ENCODE measurements at places on chromosomes 6 and 20.
A peak's percentile ranks its signal among the peaks of the same experiment; 100 is the strongest.

DNA sequence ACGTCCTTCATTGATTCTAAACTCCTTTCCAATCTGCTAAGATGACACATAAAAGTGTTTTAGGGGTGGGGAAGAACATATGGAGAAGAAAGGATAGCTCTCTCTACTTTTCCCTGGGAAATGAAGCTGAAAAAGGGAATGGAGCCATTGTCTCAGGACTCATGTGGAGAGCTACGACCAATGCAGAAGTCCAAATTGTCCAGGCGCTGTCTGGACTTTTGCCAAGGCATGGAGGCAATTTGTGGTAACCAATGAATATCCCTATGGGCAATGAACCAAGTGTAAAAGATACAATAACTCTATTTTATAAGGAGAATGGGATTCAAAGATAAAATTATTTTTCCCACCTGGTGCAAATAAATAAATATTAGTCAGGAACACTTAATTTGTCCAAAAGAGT is 16.1 kb downstream of the FBXL4 start:
- no peak for DNase-seq

DNA sequence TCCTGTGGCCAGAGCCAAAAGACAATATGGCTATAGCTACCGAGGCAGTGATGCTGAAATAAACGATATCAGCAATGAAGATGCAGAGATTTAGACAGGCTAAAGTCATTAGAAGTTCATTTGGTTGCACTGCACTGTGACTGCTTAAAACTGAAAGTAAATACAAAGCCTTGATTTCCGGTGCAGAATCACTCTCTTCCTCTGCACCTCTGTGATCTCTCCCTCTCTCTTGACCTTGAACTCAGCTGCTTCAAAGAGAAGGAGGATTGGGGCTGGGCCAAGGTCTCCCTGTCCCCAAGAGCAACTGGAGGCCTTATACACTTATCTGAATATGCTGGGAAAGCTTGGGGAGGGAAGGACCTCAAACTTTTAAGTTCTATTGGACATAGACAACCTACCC is 34.6 kb upstream of the SPACA1 start:
- DNase-seq, result no peak

DNA sequence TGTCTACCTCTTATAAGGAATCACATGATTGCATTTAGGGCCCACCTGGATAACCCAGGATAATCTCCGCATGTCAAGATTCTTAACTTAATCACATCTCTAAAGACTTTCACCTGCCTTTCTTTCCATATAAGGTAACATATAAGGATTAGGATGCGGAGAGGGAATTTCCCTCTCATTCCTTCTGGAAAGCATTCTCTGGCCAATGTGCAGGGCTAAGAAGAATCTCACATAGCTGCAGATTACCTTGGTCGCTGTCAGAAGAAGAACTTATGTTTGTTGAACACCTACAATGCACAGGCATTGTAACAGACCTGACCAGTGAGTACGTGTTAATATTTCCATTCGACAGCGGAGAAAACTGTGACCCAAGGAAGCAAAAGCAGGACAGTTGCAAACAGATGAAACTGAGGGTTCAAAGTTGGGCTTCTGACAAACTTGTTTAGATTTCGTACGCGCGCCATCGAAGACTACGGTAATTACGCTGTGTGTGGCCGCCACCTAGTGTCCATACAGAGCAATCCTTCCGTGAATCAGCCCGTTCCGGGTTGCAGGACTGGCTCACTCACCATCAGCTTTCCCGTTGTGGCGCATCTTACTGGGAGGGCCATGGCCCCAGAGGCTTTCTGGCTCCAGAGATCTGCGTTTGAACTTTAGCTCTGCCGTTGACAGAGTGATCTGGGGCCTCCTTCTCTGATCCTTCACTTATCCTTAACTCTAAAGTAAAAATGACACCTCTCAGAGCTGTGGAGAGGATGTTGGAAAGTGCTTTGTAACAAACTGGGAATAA is 9.5 kb downstream of the C20orf202 start:
- peak; percentile 38 for DNase-seq

- no peak for DNase-seq
Observed at GRCh38 chr6:52423971-52424381, 3.8 kb downstream of the EFHC1 start.

DNA sequence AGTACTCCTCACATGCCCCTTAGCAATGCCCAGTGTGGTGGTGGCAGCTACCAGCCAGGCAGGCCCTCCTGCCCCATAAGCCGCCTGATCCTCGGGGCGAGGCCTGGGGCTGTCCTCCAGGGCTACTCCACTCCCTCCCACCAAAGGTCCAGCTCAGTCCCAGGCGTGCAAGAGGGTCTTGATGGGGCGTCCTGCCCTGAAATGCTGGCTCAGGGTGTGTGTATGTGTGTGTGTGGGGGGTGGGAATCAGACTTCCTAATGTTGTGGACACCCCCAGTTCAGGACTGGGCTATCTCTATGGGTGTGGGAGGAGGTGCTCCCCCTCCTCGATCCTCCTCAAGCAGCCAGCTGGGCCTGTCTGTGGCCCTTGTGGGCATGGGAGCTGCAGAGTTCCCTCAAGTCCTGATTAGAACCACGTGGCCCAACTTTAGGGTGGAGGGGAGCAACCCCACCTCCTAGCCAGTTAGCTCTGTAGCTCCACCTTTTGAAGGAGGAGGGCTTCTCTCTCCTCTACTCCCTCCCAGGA is 7.5 kb downstream of the HSPA12B start:
- no peak for DNase-seq

- no peak for DNase-seq
Observed at GRCh38 chr6:86934365-86934764, 3.0 kb upstream of the HTR1E start.

DNA sequence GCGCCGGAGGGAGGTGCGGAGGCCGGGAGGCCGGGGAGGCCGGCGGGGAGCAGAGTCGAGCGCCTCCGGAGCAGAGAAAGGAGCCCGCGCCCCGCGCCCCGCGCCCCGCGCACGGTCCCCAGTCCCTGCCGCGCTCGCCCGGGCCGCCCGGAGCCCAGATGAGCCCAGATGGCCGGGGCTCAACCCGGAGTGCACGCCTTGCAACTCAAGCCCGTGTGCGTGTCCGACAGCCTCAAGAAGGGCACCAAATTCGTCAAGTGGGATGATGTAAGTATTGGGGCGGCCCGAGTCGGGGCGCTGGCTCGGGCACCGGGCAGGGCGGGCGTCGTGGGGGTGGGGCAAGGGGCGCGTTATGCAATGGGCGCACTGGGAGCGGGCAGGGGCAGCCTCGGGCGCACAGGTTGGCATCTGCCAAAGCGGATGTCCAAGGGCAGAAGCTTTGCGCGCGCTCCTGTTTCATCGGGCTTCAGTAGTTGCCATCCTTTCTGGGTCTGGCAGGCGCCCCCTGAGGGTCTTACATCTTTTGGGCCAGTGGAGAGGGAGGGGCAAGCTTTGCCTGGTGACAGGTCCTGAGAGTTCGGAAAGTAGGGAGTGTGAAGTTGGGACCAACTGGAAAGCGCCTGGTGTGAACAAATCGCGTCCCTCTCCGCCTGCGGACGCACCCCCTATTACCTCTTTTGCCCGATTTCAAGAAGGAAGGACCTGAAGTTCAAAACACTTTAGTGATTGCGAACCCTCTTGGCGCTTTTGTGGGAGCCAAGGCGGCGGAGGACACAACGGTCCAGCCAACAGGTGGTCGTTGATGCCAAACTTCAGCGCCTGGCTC is 631 bp downstream of the PLCB1 start:
- no peak for DNase-seq

GRCh38 chr20:33654680-33655161 is 7.4 kb upstream of the C20orf144 start:
- no peak for DNase-seq

DNA sequence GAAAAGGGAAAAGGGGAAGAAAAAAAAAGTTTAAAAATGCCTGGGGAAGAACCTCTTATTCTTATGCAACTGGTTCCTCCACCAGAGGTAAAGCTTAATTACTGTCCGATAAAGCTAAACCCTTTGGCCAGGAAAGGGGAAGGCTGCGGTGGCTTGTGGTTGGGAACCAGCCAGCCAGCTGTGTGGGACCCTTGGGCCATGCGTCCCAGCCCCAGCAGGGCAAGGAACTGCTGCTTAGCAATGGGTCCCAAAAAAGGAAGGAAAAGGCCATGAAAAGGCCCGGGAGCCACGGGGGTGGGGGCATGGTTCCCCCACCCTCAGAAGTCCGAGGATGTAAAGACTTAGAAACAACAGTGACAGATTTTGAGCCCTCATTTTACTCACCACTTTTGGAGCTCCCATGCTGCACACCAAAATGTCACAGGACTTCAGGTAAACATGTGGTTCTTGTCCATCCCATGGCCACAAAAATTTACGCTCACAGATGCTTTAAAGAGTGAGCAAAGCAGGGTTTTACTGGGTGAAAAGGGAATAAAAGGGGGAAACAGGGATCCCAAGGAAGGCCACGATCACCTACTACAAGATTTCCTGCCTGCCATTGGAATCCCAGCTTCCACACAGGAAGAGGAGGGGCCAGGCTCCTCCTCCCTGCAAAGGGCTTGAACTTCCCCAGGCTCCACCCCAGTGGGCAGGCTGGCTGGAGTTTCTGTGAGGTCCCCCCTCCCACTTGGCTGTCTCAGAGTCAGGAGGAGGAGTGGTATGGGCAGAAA is 1234.7 kb upstream of the GJE1 start:
- no peak for DNase-seq

- DNase-seq, result no peak
Observed at GRCh38 chr6:37569743-37570481, 70.2 kb upstream of the CCDC167 start.

All from NCI-H774 (cell line).